Sciatic nerve (tissue), 2 donors: ENCODE measurements at places on chromosomes 1 and 21. TPM values are rescaled to one million over a fixed set of nuclear protein-coding genes. Genes with fewer than 3 reads are reported as not detected.

RPTN gene
- total RNA-seq: not detected

OBSCN gene
- total RNA-seq: 18.3 TPM

KCNT2 gene
- total RNA-seq: 10.6 TPM

AMY1A gene
- not detected for total RNA-seq

FCAMR gene
- not detected for total RNA-seq

SLC1A7 gene
- 0.89 TPM for total RNA-seq

SYT11 gene
- 45.0 TPM for total RNA-seq

VANGL2 gene
- total RNA-seq: 7.1 TPM

APCS gene
- not detected for total RNA-seq

GUCA2B gene
- total RNA-seq: not detected

DENND2C gene
- total RNA-seq: 4.5 TPM

F5 gene
- 1.8 TPM for total RNA-seq

RNU1-4 gene
- 13,769 TPM for total RNA-seq

YOD1 gene
- total RNA-seq: 15.3 TPM

PGLYRP3 gene
- total RNA-seq: not detected

MEF2D gene
- total RNA-seq: 66.8 TPM

WNT9A gene
- total RNA-seq: 11.4 TPM

LDLRAD1 gene
- total RNA-seq: not detected

RNU1-3 gene
- 13,769 TPM for total RNA-seq

AMPD1 gene
- not detected for total RNA-seq

GLIS1 gene
- 0.98 TPM for total RNA-seq

MRPL37 gene
- total RNA-seq: 31.1 TPM

BEST4 gene
- 0.36 TPM for total RNA-seq

C1orf226 gene
- total RNA-seq: 13.0 TPM

ADGRL2 gene
- 45.2 TPM for total RNA-seq
